Stimulated activated naive CD4-positive, alpha-beta T cell (primary cell): ENCODE measurements at places on chromosomes 12 and 14.

DNA sequence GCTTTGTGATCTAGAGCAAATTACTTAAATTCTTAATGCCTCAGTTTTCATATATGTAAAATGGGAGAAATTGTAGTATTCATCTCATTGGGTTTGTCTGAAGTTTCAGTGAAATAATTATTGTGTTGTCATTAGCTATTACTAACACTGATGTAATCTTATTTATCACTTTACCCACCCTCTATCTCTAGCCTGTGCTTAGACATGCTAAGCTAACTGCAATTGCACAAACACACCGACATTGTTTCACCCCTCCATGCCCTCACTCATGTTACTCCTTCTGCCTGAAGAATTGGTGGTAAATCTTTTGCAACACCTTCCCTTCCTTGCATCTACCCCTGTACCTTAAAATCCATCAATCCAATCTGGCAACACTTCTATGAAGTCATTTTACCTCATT, 241.6 kb downstream of the BCAT1 start:
- DNase-seq: no peak

GRCh38 chr12:107330831-107331431, 237.6 kb upstream of the CRY1 start:
- DNase-seq: no peak

- peak; percentile 39 for DNase-seq
These were observed 2.2 kb downstream of the RCOR1 start for GRCh38 chr14:102594514-102595175.

- peak; percentile 42 for DNase-seq
These were observed 2.8 kb upstream of the CD4 start for GRCh38 chr12:6786416-6787094.

GRCh38 chr14:93803408-93804318, 15.4 kb upstream of the PRIMA1 start:
- DNase-seq: no peak

GRCh38 chr12:24898606-24899005, 50.3 kb downstream of the BCAT1 start:
- no peak for DNase-seq

DNA sequence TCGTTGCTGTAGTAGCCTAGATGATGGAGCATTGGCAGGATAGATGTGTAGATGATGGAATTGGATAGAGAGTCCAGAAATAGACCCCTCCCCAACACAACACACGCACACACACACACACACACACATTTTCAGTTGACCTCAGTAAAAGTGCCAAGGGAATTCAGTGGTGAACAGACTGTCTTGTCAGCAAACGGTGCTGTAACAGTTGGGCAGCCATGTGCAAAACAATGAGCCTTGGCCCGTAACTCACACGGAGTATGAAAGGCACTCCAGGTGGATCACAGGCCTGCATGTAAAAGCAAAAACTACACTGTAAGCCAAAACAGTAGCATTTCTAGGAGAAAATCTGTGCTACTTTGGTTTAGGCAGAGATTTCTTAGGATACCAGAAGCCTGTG, 87.8 kb downstream of the DDX51 start:
- DNase-seq: no peak

- DNase-seq: no peak
These were observed 30.3 kb upstream of the ESR2 start for GRCh38 chr14:64324461-64324860.

- no peak for DNase-seq
These were observed 20.7 kb downstream of the ASCL1 start for GRCh38 chr12:102977945-102978706.

GRCh38 chr14:64195199-64195598, 99.0 kb downstream of the ESR2 start:
- no peak for DNase-seq

DNA sequence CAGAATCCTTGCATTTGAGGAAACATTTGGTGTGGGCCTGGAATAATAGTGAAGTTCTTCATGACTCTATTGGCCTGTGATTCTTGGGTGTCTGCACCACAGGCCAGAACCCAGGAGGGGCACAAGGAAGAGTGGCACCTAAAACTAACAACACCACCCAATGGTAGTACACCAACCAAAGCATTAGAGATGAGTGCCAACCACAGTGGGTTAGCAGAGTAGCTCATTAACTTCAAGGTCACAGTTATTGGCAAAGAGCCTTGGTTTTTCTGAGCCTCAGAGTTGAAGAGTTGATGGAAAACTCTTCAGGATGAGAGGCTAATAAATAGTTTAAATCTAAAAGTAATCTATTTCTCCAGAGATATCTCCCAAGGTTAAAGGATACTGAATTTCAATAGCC, 57.0 kb downstream of the HELB start:
- no peak for DNase-seq

GRCh38 chr14:23127861-23128260, 8.8 kb upstream of the CEBPE start:
- no peak for DNase-seq

DNA sequence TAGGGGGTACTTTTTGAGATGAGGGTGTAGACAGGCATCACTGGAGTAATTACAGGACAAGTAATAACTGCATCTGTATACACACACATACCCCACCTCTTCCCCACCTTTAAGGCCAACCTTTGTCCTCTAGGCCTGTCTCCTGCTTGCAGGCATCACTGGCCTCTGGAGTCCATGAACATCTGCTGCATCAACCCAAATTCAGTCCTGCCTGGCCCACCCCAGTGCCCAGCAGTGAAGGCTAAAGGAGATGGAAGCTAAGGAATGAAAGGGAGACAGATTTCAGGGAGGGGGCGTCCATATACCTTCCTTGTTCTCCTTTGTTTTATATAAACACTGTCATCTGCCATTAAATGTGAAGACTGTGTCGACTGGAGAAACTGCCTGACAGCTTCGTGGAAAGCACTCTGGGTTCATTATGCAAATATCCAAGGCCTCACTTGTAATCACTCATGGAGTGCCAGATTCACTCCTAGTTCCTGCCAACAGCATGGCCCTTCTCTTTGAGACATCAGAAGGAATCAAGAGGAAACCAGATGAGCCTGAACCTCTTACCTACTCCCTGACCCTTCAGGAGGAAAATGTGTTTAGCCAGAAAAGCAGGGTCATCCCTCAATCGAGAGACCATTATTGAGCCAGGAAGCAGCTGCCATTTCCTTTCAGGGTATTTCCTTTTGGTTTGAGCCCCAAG, 64.4 kb downstream of the SERPINA3 start:
- no peak for DNase-seq

GRCh38 chr12:68163560-68164081, 4.1 kb upstream of the IFNG start:
- no peak for DNase-seq

DNA sequence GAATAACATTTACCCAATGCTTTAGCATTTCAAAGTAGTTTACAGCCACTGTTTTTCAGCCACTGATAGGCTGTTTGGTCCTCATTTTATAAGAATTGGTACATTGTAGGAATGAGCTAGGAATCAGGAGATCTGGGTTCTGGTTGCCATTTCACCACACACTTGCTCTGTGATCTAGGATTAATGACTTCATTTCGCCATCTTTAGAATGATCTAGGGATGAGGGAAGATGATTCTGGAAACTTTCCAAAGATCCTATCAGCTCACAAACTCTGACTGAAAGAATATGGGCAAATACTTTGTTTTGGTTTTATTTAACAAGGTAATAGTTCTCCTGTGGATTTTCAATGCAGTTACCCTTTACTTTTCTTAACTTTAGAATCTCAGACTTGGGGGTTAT, 155.0 kb downstream of the GCH1 start:
- no peak for DNase-seq
